ENCODE measurements at places on chromosomes 2 and 18.

GRCh38 chr18:37322492-37323035 is 243.0 kb downstream of the CELF4 start:
- DNase-seq, result no peak

GRCh38 chr2:49271060-49271606 is 116.8 kb upstream of the FSHR start:
- no peak for DNase-seq

GRCh38 chr18:62018034-62018758 is 125.4 kb upstream of the RNF152 start:
- DNase-seq, result peak; percentile 85

DNA sequence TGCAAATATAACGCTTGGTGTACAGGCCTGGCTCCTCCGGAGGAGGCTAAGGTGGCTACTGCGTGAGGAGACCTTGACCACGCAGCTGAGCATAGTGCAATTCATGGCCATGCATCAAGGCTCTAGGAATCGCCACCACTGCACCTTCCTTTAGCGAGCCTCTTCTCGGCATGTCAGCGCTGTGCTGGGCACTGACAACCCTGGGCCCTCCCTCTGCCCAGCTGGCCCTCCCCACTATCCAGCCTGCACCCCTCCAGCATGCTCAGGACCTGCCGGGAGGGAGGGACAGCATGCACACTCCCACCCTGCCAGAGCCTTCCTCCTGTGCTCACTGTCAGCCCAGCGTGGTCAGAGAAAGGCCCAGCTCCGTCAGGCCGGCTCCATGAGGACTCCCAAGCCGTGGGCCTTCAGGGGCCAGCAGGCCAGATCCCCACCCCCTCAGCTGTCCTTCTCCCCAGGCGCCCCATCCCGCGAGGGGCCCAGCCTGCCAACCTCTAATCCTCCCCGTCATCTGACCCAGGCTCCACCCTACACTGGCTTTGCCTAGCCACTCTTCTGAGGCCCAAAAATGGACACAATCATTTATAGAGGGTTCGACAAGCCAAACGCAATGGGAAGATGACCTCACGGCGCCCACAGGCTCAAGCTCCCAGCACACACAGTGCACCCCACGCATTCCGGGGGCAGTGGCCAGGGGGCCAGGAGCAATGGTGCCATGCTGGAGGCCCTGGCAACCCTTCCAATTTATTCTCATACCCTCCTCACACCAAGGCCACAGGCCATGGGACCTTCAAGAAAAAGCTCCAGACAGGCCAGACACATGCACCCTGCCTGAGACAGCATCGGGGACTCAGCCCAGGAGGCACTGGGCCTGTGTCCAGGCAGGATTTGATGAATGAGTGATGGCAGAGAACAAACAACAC is 3.5 kb downstream of the BIN1 start:
- DNase-seq, result no peak

DNA sequence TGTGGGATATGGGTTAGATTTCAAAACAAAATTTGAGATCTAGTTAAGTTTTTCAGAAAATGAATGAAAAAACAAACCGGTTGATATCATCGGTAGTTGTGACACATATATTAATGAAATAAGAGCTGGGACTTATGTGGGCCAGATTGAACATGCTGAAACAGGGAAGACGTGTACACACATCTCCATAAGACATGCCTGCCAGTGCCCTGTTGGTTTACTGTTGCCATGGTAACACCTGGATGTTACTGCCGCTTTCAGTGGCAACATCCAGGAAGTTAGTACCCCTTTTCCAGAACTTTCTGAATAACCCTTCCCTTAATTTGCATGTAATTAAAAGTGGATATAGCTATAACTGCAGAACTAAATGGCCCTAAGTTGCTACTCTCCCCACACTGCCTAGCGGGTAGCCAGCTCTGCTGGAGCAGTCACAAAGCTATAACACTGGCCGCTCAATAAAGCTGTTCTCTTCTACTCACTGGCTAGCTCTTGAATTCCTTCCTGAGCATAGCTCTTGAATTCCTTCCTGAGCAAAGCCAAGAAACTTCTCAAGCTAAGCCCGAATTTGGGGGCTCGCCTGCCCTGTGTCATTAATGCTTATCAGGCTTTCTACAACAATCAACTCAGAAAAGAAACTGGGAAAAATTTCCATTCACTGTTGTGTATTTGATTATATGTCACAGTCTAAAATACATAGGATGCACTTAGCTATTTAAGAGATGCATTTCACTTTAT is 776.3 kb upstream of the CDH7 start:
- no peak for DNase-seq

Measured in AG09309 (cell line).